ENCODE measurements at places on chromosomes 11 and 22.

DNA sequence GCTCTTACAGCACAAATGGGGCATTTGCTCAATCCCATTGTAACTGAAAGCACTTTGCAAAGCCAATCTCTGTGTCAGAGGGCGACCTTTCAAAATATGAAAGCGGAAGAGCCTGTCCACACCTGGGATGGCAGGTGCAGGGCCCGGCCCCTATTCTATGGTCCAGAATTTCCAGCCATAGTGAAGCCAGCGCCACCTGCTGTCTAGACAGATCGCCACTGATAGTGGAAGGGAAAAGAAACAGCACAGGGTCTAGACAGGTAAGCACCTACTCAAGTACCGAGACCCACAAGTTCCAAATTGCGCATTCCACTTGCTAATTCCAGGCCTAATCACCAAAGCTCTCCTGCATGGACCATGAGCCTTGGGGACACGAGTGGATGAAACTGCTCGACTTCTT is 141.4 kb downstream of the NTM start:
- DNase-seq = no peak

- no peak for DNase-seq
Observed at GRCh38 chr22:21940521-21940920, 12.1 kb downstream of the PPM1F start.

- no peak for DNase-seq
Observed at GRCh38 chr11:76551400-76551799, 106.6 kb downstream of the EMSY start.

DNA sequence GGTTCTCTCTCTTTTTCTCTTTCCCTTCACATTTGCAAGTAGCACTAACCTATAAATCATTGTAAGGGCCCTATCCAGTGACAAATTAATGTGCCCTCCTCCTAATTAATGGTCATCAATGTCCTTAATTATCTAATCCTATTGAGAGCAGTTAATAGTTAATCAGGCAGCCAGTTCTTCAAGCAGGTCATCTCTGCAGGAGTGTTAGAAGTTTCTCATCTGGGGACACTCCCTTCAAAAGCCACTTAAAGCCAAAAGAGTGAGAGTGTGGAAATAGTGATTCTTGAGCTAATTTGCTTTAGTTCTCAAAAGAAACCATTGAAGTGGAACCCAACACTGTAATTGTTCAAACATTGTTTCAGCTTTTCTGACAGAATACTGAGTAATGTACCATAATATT is 141.6 kb downstream of the ELP4 start:
- no peak for DNase-seq

DNA sequence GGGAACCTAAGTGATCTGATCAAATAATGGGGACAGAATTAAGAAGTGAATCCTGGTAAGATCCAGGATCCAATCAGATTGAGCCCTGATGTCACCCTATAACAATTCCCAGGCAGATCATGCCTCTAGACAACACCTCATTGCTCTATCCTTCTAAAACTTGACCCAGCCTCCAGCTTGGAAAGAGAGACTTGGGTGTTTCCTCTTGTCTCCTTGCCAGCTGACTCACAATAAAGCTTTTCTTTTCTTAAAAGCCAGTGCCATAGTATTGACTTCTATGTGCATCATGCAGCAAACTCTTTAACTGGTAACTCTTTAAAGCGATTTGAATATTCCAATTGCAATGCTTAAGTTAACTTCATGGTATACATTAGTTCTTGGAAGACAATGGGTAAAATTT is 109.6 kb upstream of the CHORDC1 start:
- peak; percentile 43 for DNase-seq

DNA sequence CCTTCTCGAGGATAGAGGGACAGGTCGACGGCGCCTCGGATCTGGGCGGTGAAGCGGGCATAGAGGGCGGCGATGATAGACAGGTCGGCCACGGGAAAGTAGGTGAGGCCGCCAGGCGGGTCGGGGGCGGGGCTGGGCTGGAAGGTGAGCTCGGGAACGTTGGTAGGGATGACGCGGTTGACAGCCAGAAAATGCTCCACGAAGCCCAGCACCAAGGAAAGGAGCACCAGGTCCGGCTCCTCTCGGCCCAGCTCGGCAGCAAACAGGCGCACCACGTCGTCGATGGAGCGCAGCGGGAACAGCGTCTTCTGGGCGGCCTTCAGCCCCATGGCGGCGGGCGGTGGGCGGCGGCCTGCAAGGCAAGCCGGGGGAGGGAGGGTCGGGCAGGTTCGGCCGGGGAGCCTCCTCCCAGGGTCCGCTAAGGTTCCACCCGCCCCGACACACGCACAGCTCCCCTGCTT is 540 bp downstream of the MEN1 start:
- DNase-seq = no peak
